ENCODE measurements at places on chromosomes 5 and 9.

- peaks cover 17% of the 10 kb centered on the region for H3K36me3 ChIP-seq
- peak overlapping the region; percentile 98 for H3K4me3 ChIP-seq
- peak overlapping the region; percentile 99 for H3K27ac ChIP-seq
- H3K4me1 ChIP-seq, result peaks cover 40% of the 10 kb centered on the region
- no peak for DNase-seq
Measured at GRCh38 chr5:179624841-179625271, 1.4 kb upstream of the HNRNPH1 start.

DNA sequence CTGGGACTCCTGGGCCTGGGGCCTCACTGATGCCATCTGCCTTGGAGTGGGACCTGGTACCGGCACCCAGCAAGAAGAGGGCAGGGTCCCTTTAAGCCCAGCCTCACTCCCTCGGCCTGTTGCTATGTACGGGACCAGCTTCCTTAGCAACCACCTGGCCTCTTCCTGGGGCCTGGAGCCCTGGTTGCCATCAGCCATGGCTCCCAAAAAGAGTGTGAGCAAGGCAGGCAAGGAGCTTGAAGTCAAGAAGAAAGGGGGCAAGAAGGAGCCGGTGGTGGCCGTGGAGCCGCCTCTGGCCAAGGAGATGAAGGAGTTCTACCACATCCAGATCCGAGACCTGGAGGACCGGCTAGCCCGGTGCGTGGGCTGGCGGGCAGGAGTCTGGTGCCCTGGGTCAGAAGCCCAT, at the start of gene CFAP157:
Gene CFAP157, plus strand, starts transcription at position 153 of the 406 bp plus-strand sequence. Its CDS starts 44 bp downstream, at position 197.
- H3K36me3 ChIP-seq, result no peaks in the 10 kb centered on the region
- peaks cover 14% of the 10 kb centered on the region for H3K4me1 ChIP-seq
- peak within 1 kb of the TSS; percentile 5 for H3K4me3 ChIP-seq
- DNase-seq, result no peak
- H3K27me3 ChIP-seq, result no peaks in the 10 kb centered on the region

DNA sequence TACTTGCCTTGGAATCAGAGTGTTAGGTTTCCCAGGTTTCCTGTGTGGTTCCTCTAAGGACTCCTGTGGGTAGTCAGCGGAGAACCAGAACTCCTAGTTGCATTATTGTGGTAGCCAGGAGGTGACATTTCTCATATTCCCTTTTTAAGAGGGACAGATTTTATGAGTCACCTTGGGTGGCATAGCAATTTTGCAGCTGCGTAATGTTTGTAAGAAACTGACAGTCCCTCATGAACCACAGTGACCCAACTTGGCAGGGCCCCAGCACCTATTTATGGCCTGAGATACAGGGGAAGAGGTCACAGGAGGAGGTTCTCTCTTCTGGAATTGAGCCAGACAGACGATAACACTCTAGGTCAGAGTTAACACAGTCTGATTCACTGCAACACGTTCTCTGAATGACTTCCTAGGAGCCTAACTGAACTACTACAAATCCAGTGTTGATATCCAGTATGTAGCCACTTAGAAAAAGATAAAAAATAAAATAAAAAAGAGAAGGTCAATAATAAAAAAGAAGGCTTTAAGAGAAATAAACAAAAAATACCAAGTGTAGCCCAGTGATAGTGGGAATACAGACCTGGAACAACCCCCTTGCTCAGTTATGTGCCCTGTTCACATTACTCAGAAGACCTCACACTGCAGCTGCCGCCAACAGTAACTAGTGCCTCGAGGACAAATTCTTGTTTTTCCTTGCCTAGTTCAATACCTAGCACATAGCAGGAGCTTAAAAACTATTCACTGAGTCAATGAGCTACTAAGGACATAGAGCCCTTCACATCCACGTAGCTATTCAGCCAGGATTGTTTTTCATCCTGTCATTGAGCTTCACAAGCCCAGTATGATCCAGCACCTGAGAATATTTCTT, 50.7 kb upstream of the VLDLR start:
- H3K27ac ChIP-seq, result no peak overlapping the region
- no peak overlapping the region for H3K4me3 ChIP-seq
- peaks cover 13% of the 10 kb centered on the region for H3K27me3 ChIP-seq

DNA sequence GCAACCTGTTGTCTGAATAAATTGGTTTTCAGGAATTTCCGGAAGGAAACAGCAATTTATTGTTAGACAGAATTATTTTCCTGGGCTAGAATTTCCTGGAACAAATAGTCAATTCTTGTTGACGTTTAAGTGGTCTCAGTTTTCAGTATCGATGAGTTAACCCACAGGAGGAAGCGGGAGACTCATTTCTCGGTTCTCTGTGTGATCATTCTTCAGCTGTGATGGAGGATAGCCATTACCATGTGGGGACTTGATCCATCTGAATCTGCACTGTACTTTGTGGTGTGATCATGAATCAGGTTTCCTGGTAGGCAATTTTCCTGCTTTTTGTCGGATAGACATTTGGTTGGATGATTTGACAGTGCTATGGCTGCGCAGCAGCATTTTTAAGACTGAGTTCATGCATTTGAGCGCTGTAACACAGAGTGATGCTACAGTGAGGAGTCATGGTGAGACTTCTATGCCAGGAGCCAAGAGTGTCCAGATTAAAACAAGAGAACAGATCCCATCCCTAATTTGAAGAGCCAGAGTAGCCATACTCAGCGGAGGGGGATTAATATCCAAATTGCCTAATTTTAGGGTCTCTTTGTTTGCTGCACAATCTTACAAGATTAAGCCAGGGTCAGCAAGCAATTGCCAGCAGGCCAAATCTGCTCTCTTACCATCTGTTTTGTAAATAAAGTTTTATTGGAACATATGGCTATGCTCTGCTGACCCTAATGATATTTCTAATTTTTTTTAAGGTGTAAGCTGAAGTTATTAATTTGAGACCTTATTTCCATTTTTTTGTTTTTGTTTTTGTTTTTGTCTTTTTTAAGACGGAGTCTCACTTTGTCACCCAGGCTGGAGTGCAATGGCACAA, 355.9 kb downstream of the RAB3C start:
- H3K27ac ChIP-seq, result no peak overlapping the region
- H3K4me1 ChIP-seq, result peaks cover 11% of the 10 kb centered on the region
- H3K36me3 ChIP-seq, result no peaks in the 10 kb centered on the region
- no peaks in the 10 kb centered on the region for H3K27me3 ChIP-seq

DNA sequence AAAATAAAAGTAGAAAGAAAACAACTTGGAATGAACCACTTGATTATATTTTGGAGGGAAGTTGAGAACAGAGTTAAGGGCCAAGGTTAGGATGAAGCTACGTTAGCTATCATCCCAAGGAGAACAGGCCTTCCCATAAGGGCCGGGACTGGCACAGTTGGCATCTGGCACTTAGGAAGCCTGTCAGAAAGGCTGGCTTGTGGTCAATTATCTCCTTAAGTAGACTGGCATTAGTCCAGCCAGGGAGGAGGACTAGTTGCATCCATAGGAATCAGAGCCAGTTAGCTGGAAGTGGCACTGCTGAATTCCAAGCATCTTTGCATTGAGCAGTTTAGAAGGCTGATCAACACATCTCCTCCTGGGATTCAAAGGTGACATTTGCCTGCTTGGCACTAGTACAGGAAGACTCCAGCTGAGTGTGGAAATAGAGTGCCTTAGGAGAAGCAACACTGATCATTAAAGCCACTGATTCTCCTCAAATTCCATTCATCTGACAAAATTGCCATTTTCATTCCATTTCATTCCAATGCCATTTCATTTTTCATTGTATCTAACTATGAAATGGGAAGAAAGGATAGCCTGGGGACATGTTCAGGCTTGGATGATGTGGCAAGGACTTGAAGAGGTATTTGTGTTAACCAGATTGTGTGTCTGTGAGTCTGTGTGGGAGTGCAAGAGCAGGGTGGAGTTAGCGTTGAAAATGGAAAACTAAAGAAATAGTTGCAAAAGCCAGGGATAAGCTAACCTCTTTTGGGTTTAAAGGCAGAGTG, 5.5 kb downstream of the FOXB2 start:
- peaks cover 12% of the 10 kb centered on the region for H3K4me1 ChIP-seq
- H3K27me3 ChIP-seq, result peaks cover 67% of the 10 kb centered on the region

GRCh38 chr5:157744051-157745011, 819 bp downstream of the LSM11 start:
- peak; percentile 11 for DNase-seq
- H3K27ac ChIP-seq, result peak overlapping the region; percentile 93
- H3K4me3 ChIP-seq, result peak overlapping the region; percentile 98
- H3K36me3 ChIP-seq, result peaks cover 2% of the 10 kb centered on the region

GRCh38 chr5:179759581-179760551, 27.2 kb downstream of the MAML1 start:
- peak overlapping the region; percentile 96 for H3K27ac ChIP-seq
- no peak for DNase-seq
- peak overlapping the region; percentile 50 for H3K4me3 ChIP-seq
- H3K4me1 ChIP-seq, result peaks cover 50% of the 10 kb centered on the region
- peaks cover 2% of the 10 kb centered on the region for H3K36me3 ChIP-seq

DNA sequence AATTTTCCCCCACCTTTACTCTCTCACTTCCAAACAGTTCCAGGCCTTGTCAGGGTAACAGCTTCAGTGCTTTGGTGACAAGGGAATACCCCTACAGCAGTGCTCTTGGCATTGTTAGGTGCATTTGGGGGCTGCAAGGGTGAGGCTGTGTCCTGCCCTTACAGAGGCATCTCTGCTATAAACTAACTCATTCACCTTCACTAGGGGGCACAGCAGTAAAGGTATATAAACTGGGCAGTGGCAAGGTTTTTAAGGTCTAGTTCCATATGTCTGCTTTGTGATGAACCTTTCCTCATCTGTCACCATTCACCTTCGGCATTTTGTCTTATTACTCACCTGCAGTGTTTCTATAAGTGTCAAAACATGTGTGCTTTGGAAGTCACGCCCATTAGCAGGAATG, 79.1 kb upstream of the GPR151 start:
- peaks cover 2% of the 10 kb centered on the region for H3K4me1 ChIP-seq
- H3K27ac ChIP-seq, result no peak overlapping the region
- H3K27me3 ChIP-seq, result no peaks in the 10 kb centered on the region

GRCh38 chr5:171158581-171158980, 150.5 kb upstream of the TLX3 start:
- no peak for DNase-seq
- no peak overlapping the region for H3K4me3 ChIP-seq
- H3K4me1 ChIP-seq, result peaks cover 4% of the 10 kb centered on the region
- no peaks in the 10 kb centered on the region for H3K27me3 ChIP-seq

DNA sequence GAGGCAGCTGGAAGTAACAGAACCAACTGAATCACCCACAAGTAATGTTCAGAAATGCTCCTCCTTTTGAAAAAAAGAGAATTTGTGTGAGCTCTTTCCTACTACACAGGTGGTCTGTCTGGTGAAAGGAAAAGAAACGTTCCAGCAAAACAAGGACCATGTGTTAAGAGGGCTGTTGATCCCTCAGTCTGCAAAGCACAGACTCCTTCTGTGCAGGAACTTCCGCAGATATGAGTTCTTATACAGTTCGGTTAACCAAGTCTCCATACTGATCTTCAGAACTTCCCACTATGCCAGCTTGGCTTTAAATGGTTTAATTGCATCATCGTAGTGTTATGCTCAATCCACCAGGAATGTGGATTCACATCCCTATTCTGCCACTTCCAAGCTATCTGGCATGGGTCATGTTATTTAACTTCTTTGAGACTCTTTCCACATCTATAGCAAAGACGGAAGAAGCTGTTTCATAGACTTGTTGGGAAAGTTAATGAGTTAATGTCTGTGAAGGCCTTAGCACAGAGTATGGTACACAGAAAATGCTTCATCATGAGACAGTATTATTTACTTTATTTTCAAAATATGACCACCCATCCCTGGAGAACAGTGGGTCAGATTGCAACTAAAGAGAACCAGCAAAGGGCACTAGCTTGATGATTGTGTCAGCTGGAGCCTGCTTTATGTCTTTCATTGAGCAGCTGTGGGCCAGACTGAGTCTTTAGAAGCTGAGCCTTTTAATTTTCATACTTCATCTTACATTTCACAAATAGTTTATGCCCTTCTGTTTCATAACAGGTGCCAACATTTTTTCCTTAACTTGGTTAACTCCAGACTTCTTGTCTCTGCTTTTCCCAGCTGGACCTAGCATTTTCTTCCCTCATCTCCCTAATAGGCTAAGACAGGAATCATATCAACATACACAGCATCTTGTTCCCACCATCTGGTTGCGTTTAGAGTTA, 89.9 kb downstream of the MAMDC2 start:
- peaks cover 2% of the 10 kb centered on the region for H3K36me3 ChIP-seq
- H3K27me3 ChIP-seq, result peaks cover 19% of the 10 kb centered on the region
- H3K4me1 ChIP-seq, result no peaks in the 10 kb centered on the region
- no peak overlapping the region for H3K27ac ChIP-seq
- H3K4me3 ChIP-seq, result no peak overlapping the region

GRCh38 chr5:57777174-57777581, 294.6 kb upstream of the ACTBL2 start:
- H3K27ac ChIP-seq, result no peak overlapping the region
- no peaks in the 10 kb centered on the region for H3K4me1 ChIP-seq
- H3K36me3 ChIP-seq, result no peaks in the 10 kb centered on the region
- no peak overlapping the region for H3K4me3 ChIP-seq

- no peaks in the 10 kb centered on the region for H3K27me3 ChIP-seq
- H3K4me3 ChIP-seq, result peak overlapping the region; percentile 57
- H3K36me3 ChIP-seq, result no peaks in the 10 kb centered on the region
- H3K4me1 ChIP-seq, result peaks cover 2% of the 10 kb centered on the region
Measured at GRCh38 chr9:26975728-26976707, 19.8 kb downstream of the IFT74 start.

DNA sequence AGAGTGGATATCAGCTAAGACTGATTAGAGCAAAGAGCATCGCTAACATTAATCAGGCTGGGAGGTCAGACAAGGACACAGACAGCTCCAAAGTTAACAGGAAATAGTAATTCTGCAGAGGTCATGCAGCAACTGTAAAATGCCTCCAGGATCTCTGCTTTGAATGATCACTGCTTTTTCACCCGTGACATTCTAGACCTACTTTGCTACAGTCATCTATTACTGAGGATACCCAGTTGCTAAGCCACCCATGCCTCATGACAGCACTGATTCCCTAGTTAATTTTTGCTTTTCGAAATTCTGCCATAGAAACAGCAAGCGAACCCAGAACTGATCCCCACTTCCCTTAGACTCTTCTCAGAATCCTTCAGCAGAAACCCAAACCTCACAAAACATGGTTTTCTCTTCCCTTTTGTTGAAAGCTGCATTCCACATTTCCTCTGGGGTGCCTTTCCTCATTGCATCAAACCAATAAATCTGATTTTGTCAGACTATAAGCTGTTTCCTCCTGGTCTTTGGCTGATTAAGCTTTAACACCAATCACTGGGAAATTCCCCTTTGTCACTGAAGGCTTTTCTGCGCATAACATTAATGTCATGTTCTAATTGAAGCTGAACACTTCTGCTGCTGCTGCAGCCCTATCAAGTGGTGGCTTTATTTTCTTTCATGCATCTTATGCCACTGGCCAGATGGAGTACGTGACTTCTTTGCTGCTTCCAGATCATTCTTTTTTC, 201.1 kb upstream of the CHD1 start:
- no peak for DNase-seq
- peaks cover 3% of the 10 kb centered on the region for H3K36me3 ChIP-seq
- peaks cover 13% of the 10 kb centered on the region for H3K27me3 ChIP-seq

DNA sequence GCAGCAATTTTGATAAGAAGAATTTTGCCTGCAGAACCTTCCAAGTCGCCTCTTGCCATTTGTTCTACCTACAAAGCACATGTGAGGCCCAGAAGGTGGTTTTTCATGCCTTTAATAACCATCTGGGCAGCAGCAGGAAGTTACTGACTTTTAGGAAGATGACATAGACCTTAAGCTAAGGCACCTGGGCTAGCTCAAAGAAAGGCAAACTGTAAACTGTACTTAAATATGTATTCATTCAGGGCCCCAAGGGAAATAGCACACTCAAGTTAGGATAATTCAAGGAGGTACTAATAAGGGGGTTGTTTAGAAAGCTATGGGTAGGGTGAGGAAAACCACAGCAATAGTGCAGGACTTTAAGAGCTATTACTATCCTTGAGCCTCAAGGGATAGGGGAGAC, 57.3 kb upstream of the HSPB3 start:
- H3K36me3 ChIP-seq, result no peaks in the 10 kb centered on the region
- H3K4me1 ChIP-seq, result no peaks in the 10 kb centered on the region
- no peak for DNase-seq
- no peak overlapping the region for H3K27ac ChIP-seq

All from T-helper 17 cell (primary cell).